ENCODE measurements at places on chromosomes 2 and 18.

GRCh38 chr2:88636026-88636425 is 8.8 kb upstream of the EIF2AK3 start:
- DNase-seq = no peak

- no peak for DNase-seq
Measured at GRCh38 chr2:195406886-195407603, 250.0 kb upstream of the SLC39A10 start.

GRCh38 chr2:17594533-17595401 is 54.3 kb downstream of the VSNL1 start:
- DNase-seq = no peak

DNA sequence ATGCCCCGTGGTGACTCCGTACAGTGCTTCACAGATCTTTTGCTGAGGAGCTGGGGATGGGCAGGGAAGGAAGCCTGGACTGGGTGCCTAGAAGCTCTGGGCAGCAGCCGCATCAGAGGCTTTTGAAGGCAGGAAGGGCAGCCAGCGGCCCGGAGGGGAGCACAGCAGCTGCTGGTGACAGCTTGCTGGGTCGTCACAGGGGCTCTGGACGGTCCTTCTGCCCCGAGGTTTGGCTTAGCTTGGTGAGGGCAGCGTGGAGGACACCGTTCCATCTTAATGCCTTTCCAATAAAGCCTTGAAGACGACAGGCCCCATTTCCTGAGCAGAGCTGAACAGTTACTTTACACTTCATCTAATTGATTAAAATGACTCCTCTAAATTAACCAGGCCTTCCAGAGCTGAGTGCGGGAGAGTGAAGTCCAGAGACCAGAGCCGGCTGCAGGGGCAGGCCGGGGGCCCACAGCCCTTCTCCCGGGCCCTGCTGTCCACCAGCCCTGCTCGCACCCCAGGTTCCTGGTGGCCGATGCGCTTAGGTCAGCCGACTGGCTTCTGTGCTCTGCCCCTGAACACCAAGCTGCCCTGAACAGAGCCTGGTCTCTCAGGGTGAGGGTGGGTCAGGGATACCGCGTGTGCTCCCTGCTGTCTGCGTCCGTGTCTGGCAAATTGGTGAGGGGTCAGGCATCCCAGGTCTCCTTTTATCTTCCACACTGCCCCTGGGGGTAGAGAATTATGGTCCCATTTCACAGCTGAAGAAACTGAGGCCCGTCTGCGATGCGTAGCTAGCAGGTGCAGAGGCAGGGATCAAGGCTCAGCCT is 43.5 kb downstream of the RRM2 start:
- DNase-seq = no peak

- no peak for DNase-seq
Measured at GRCh38 chr2:38747007-38747424, 4.1 kb downstream of the SRSF7 start.

- DNase-seq = no peak
Measured at GRCh38 chr2:175414882-175415487, 233.5 kb upstream of the ATP5MC3 start.

GRCh38 chr18:11658019-11658418 is 31.0 kb upstream of the GNAL start:
- no peak for DNase-seq

DNA sequence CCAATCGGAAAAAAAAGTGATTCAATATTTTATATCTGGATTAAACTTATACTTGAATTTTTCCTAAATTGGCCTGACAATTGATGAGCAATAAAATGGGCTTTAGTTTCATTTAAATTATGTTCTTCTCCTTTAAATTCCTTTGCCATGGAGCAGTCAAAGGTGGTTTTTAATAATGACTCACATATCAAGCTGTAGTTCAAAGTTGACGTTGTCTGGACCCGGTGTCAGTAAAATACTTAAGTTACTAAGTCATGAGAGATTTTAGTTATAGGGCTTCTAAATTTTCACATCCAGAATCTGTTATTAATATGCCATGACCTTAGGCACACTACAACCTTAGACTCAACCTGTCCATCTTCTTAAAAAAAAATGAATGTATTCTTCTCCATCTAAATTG is 62.5 kb downstream of the CDH2 start:
- DNase-seq = no peak

DNA sequence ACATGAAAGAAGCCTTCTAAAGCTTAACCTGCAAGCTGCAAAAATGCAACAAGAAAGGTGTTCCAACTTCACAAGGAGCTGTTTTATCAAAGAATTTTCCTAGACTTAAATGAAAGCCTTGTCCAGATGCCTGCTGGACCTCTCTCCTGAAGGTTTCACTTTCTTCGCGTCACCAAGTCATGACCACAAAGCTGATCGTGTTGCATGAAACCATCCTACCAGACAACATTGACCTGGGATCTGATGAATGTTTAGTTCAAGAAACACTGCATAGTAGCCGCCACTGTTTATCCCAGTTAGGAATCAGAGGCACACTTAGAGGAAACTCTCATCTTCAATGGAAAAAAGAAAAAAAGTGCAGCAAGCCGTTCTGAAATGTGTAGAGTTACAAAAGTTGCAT is 26.9 kb downstream of the PAX3 start:
- DNase-seq = no peak

GRCh38 chr2:140916410-140916809 is 1214.4 kb downstream of the LRP1B start:
- DNase-seq = no peak

GRCh38 chr18:79884294-79884962 is 67.0 kb downstream of the SLC66A2 start:
- DNase-seq = no peak

GRCh38 chr2:233450864-233451575 is 96.7 kb downstream of the DGKD start:
- no peak for DNase-seq

DNA sequence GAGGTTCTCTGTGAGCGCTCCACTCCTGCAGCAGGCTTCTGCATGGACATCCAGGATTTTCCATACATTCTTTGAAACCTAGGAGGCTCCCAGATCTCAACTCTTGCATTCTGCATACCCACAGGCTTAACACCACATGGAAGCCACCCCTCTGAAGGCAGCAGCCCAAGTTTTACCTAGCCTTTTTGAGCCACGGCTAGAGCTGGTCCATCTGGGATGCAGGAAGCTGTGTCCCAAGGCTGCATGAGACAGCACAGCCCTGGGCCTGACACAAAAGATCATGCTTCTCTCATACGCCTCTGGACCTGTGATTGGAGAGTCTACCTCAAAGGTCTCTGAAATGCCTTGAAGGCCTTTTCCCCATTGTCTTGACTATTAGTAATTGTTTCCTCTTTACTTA is 53.6 kb upstream of the RPRM start:
- no peak for DNase-seq

- no peak for DNase-seq
Measured at GRCh38 chr2:65232636-65233035, 5.0 kb downstream of the ACTR2 start.

GRCh38 chr2:124959581-124959980 is 934.5 kb downstream of the CNTNAP5 start:
- no peak for DNase-seq

DNA sequence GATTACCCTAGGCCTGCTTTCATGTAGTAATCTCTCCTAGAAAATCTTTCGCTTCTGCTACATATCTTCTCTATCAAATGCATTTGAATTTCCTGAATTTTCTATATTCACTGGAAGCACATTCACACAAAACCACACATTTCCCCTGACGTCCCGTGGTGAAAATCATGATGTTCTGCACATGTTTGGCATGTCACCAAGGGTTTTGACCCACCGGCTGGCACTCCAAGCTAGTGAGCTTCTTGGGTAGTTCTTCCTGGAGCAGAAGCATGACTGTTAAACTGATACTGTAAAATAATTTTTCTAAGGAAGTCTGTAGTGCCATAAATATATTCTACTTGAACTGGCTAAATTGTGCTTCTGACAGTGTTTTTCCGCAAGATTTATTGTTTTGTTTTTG is 510.1 kb upstream of the SLC8A1 start:
- DNase-seq = no peak

GRCh38 chr2:212548455-212548819 is 9.8 kb upstream of the ERBB4 start:
- DNase-seq = no peak

DNA sequence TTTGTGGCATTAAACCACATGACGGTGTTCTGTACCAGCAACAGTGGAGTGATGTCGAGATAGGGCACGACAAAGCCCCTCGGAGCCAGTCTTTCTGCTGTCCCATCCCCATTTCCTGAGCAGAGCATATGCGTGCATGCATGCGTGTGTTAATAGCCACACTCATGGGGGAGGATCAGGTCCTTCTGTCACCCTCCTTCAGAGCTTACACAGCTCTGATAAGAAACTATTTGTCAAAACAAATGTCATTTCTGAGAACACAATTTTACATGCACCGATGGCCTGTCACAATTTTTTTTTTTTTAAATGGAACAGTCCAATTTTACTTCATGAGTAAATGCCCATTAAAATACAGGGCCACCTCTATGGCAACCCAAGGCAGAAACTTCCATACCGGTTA is 95.9 kb upstream of the ZBTB14 start:
- DNase-seq = no peak

- no peak for DNase-seq
Measured at GRCh38 chr2:62270728-62271127, 74.8 kb downstream of the B3GNT2 start.

- no peak for DNase-seq
Measured at GRCh38 chr2:30663321-30663720, 143.9 kb downstream of the CAPN13 start.

DNA sequence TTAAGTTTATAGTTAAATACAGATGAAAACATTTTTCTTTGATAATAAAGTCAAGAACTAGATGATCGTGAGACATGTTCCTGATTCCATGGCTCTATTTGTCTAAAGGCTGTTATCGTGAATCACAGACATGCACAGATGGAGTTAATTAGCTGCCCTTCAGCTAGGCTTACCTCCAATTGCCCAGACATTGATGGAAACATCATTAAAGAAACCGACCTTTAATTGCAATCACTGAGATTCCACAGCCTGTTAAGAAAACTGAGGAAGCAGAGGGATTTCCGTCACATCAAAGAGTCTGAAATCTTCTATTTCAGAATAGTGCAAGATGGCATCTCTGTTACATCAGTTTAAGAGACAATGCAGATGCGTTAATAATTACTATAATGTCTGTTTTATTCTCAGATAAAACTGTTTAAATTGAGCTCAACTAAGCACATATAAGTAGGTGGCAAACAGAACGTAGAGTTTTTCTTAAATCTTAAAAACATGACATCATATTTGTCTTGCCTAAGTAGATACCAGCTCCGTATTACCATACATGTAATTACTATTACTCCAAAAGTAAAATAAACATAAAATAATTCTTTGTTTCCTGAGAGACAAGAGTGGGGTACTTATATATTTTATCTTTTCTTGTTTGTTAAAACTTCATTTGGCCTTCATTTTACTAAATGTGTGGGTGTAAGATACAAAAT is 23.9 kb upstream of the CRACDL start:
- no peak for DNase-seq

GRCh38 chr2:237196409-237196808 is 110.7 kb downstream of the COPS8 start:
- DNase-seq = no peak

GRCh38 chr18:13003466-13003896 is 12.3 kb downstream of the CEP192 start:
- no peak for DNase-seq

DNA sequence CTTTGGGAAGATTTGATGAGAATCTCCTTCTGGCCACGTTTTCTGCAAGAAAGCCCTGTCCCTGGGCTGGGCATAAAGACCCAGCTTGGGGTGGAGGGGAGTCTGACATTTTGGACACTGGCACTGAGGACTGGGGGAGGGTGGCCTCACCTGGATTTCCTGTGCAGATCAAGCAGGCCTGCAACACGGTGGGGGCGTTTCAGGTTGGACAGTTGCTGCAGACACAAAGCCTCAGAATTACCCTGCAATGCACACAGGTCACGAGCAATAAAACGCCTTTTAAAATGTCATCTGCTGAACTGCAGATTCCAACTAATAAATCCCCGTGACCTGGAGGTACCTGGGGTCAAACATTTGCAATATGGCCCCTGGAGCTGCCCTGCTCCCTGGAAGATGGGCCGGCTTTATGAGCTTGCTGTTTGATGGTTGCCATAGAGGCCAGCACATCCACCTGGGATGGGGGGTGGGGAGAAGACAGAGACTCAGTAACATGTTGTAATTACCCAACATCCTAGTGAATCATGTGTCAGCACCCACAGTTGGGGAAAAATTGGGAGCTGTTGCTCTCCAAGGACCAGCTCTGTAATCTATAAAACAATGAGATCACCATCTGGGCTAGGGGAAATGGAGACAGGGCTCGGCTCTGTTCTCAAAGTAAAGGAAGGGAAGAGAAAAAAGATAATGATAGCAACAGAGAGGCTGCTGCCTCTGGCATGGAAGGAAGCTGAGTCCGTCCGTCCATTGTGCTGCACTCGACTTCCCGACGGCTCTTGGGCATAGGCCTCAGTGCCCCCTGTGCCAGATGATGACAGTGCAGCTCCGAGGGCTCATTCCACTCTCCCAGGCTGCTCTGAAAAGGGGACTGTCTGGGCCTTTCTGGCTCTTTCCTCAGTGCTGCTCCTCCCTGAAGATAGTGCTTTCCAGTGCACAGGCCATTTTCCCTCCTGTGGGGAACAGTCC is 340.3 kb downstream of the CYRIA start:
- no peak for DNase-seq

DNA sequence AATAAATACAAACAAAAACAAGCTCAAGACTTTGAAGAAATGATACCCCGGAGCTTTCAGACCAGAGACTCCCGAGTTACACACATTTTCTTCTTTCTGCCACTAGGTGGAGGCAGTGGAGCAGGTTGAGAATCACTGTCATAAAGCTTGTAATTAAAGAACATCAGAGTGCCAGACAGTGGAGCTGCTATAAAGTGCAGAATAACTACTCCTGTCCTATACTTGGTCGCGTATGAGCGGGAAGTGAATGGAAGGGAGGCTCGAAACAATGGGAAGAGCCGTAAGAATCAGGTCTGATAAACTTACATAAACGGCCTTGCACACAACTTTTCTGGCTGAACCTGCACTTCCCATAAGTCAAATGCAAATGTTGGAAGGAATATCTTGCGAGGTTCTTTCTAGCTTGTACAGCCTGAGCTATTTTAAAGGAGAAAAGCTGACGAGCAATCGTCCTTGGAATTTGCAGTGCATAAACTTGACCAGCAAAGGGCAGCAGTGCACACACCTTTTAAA is 189.0 kb downstream of the RPIA start:
- peak; percentile 14 for DNase-seq

- no peak for DNase-seq
Measured at GRCh38 chr18:41396211-41396610, 558.8 kb upstream of the PIK3C3 start.

DNA sequence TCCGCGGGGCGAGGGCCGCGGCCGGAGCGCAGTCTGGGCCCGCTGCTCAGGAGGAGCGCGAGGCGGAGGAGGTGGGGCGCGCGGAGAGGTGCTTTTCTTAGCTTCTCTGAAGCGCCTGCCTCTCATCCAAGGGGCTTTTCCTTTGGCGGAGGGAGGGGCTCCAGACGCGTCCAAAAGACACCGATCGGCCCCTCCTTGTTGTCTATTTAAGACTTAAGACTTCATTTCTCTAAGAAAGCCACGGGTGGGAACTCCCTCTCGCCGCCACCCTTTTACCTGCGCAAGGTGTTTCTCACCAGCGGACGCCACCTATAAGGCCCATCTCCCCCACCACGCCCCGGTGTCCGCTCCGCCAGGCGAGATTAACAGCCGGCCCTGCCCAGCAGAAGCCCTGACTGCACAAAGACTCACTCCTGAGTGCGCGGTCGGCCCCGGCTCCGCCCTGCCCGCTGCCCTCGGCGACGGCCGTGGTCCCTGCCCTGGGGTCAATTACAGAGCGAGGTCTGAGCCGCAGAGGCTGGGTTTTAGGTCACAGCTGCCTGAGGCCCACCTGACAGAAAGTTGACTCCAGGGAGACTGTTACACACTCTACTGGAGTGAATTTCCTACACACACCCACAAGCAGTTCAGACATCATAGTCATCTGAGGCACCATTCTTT is at the start of gene DSC2:
Gene DSC2 (minus strand): TSS at position 397 of the 660 bp plus-strand sequence. CDS start 450 bp downstream, outside the sequence.
- DNase-seq = no peak

Data from stimulated activated CD4-positive, alpha-beta T cell treated with anti-CD3 and anti-CD28 coated beads, Interleukin-4, amount 100 ng/mL, for 48 hours (primary cell).